Activated CD4-positive, alpha-beta T cell treated with anti-CD3 and anti-CD28 coated beads, Interleukin-2, amount 10 ng/mL, durations not matched to agents 7 days and 5 days (primary cell): ENCODE measurements at places on chromosomes 6 and 20. TPM values are rescaled to one million over a fixed set of nuclear protein-coding genes. Genes with fewer than 3 reads are reported as not detected.

The IP6K3 gene
- not detected for total RNA-seq

The NKX2-2 gene
- not detected for total RNA-seq

The CCN5 gene
- not detected for total RNA-seq

The GCNT2 gene
- total RNA-seq, result 5.0 TPM
